Neural crest cell (in vitro differentiated cells): ENCODE measurements at places on chromosomes 12 and 14. TPM values are rescaled to one million over a fixed set of nuclear protein-coding genes. Genes with fewer than 3 reads are reported as not detected.
A peak's percentile ranks its signal among the peaks of the same experiment; 100 is the strongest.

- DNase-seq = peak; percentile 26
These were observed 7.3 kb upstream of the RCOR1 start for GRCh38 chr14:102584871-102585869.

GRCh38 chr14:61101803-61102548 lies 120.9 kb downstream of the SLC38A6 start:
- no peak for DNase-seq

- DNase-seq = no peak
These were observed 768.8 kb upstream of the NOVA1 start for GRCh38 chr14:27366596-27366995.

The MMP19 gene
- not detected in 2 replicates for total RNA-seq

The AACS gene
- total RNA-seq = 31.9 and 32.2 TPM in 2 replicates

DNA sequence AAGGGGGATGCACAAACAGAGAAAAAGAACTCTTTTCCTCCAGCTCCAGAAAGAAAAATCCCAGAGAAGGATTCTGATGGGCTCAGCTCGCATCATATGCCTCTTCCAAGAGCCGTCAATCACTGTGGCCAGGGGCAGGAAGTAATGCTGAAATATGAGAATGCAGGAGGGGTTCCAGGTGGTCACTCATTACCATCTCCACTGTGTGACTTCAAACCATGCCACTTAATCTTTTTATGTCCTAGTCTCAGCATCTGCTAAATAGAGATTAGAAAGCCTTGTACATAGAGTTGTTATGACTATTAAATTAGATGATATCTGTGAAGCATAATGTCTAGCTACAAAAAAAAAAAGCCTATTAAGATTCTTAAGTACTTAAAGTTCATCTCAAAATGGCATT lies 65.6 kb upstream of the FICD start:
- no peak for DNase-seq

- peak; percentile 51 for DNase-seq
These were observed 53.1 kb upstream of the STON2 start for GRCh38 chr14:81453166-81453766.

DNA sequence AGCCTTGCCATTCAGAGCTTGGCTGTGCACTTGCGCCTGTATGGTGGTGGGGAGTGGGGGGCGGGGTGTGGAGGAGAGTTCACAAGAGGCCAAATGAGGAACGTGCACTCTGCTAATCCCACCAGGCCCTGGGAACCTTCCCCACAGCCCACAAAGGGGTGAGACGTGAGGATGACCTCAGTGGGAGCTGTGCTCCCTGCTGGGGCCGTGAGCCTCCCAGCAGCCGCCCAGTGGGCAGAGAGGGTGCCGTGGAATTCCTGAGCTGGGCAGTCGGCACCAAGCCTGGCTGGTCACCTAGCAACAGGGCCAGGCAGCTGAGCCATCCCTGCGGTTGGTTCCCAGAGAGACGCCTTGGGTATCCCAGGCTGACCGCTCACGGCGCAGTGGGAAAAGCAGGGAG lies 53.7 kb downstream of the CCNK start:
- DNase-seq = peak; percentile 40

GRCh38 chr14:21202463-21203358 lies 46.8 kb upstream of the OR5AU1 start:
- DNase-seq = no peak

The KRT82 gene
- total RNA-seq = not detected in 2 replicates
